Erythroblast (primary cell): ENCODE measurements at places on chromosomes 13 and 19.

DNA sequence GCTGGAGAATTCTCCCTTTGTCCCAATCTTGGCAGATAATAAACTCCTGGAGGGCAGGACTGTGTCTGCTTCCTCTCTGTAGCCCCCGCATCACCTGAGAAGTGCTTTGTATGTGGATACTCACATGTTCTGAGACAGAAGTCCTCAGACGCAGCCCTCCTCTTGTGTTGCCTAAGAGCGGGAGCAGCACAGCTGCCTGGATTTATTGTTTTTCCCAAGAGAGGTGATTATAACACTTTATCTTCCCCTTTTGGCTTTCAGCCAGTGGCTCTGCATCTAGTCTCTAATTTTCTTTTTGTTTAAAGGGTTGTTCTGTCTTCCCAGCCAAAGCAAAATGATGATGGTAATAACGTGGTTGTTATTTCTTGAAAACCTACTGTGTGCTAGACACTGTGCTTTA is 36.1 kb downstream of the OLFM4 start:
- no peak for DNase-seq

GRCh38 chr19:7681340-7682174 is 924 bp downstream of the TRAPPC5 start:
- peak; percentile 84 for DNase-seq

DNA sequence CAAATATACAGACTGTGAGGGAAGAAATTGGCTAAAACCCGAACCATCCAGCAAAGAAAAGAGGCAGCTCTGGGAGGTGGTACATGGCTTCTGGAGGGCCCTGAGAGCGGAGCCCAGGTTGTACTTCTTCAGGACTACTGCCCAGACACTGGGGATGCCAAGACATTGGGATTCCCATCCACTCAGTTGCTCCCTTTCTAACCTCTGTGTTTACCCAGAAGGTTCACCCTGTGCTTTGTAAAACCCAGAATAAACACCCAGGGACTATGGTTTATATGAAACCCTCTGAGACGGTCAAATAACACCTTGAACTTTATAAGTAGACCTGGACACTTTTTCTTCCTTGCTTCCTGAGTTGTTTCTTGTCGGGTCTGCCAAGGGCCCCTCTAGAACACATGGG is 9.7 kb downstream of the MEIOSIN start:
- DNase-seq, result no peak

- DNase-seq, result no peak
Measured at GRCh38 chr19:13040948-13041292, 45.6 kb downstream of the NFIX start.

- no peak for DNase-seq
Measured at GRCh38 chr19:13133241-13133870, 15.3 kb downstream of the NACC1 start.

DNA sequence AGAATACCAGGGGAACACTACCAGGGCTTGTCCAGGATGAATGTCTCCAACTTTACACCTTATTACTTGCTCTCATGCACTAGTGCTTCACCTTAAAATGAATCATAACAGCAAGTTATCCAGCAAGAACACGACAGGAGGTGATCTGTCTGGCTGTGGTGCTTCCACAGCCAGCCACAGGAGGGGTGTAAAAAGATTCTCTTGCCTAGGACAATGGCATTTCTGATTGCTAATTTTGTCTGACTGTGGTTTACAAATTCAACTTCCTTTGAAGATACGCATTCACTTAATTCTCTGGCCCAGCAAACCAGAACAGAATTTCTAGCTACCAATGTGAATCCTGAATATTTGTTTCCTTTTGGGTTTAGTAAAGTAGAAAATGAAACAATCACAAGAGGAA is 23.1 kb upstream of the COG3 start:
- DNase-seq, result no peak

- DNase-seq, result peak; percentile 4
Measured at GRCh38 chr13:50208826-50209335, 193.6 kb downstream of the KCNRG start.

- peak; percentile 44 for DNase-seq
Measured at GRCh38 chr19:12156223-12157058, at the start of gene ZNF625. TSS of gene ZNF625 (minus strand) at chr19:12156734. CDS start at chr19:12156558, 176 bp downstream.

- DNase-seq, result no peak
Measured at GRCh38 chr19:19458110-19458816, 52.8 kb downstream of the GATAD2A start.

- DNase-seq, result no peak
Measured at GRCh38 chr13:77239312-77239711, 87.6 kb downstream of the MYCBP2 start.

DNA sequence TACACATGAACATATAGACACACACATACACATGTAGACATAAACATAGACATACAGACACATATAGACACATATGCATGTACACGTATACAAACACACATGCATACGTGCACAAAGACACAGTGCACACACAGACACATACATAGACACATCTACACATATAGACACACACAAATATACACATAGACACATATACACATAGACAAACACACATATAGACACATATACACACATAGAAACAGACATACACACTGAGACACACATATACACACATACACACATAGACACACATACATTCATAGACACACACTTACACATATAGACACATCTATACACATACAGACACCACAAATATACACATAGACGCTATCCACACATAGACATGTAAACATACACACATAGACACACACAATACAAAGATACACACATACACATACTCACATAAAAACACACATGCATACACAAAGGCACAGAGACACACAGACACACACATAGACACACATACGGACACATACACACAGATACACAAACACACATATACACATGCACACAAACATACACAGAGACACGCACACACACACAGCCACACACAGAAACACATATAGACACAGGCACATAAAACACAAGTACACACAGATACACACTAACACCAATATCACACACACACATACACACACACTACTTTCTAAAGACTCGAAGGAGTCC is 254.0 kb downstream of the TSHZ3 start:
- DNase-seq, result no peak

- DNase-seq, result no peak
Measured at GRCh38 chr13:53197424-53197823, 168.8 kb downstream of the OLFM4 start.

GRCh38 chr19:50399368-50399745 is 15.2 kb downstream of the POLD1 start:
- DNase-seq, result no peak

DNA sequence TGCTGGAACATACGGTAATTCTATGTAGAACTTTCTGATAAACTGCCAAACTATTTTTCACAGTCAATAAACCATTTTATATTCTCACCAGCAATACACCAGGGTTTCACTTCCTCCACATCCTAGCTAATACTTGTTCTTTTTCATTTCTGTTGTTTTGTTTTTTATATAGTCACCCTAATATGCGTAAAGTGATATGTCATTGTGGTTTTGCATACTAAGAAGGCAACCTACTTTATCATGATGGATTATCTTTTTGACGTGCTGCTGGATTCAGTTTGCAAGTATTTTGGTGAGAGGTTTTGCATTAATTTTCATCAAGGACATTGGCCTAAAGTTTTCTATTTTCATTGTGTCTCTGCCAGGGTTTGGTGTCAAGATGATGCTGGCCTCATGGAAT is 1384.1 kb downstream of the UQCRFS1 start:
- DNase-seq, result no peak

DNA sequence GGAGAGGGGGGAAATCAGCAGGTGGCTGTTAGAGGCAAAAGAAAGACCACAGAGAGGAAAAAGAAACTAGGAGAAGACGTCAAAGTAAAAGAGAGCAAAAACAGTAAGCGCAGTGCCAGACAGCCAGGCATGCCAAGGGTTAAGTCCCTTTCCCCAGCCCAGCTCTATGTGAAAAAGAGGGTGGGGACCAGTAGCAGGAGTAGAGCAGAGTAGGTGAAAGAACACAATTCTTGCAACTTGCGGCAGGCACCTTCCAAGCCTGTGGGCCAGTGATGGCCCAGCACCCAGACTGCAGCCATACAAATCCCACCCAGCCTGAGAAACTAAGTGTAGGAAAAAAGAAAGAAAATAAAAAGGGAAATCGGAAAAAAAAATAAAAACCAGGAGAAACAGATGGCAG is 64.2 kb upstream of the ZNF85 start:
- DNase-seq, result no peak

DNA sequence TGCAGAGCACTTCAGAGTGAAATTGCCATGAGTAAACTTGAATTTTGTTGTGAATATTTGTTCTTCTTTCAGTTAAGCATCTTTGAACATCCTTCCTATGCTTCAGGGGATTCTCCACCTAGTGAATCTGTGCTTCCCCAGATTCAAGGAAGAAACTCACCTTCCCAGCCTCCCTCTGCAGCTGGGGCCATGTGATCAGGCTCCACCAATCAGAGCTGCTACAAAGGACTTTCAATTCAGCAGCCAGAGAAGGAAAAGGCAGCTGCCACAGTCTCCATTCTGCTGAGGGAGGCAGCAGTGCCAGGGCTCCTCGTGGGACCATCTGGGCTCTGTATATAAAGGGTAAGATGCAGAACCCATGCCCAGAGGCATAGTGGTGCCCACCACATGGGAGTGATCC is 89.7 kb upstream of the SIAH3 start:
- DNase-seq, result no peak

DNA sequence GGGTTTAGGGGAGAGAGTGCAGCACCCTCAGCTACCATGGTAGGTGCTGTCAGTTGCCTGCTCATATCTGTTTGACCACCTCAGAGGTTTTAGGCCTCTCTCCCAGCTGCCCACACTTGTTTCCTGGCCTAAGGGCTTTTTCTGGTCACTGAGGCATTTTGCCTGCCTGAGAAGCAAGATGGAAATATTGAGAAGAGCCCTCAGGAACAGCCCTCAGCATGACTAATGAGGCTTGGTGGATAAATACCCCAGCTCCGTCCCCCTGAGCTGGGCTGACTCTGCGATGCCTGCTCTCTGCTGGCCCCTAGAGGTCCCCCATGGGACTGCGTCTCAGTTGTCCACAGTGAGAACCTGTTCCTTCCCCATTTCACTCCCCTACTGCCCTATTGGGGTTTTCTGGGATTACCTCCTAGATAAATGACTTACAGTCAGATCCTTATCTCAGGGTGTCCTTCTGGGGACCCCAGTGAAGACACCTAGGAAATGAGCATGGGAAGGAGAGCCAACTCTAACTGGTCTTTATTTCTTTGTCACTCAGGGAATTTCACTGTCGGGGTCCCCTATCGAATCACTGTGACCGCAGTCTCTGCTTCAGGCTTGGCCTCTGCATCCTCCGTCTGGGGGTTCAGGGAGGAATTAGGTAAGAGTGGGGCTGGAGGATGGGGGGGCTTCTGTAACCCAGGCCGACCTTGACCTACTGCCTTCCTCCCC is 13.3 kb downstream of the PALM3 start:
- DNase-seq, result peak; percentile 69

DNA sequence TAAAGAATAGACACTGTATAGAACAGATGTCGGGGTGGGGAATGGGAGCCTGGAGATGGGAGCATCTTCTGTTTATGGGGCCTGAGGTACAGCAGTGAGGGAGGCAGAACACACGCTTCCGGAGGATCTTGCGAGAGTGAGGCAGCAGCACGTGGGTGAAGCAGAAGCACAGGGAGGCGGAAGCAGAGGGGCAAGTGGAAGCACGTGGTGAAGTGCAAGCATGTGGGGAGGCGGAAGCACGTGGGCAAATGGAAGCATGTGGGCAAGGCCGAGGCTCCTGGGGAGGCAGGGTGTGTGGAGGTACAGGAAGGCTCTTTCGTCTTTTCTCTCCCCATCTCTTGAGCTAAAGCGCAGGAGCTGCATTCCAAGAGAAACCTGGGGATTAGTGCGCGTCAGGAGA is 198.4 kb downstream of the ATP8A2 start:
- DNase-seq, result no peak

GRCh38 chr13:45851171-45851921 is at the start of gene SIAH3:
TSS of gene SIAH3 (minus strand) at chr13:45851753. CDS start at chr13:45851629, 124 bp downstream.
- peak; percentile 4 for DNase-seq

DNA sequence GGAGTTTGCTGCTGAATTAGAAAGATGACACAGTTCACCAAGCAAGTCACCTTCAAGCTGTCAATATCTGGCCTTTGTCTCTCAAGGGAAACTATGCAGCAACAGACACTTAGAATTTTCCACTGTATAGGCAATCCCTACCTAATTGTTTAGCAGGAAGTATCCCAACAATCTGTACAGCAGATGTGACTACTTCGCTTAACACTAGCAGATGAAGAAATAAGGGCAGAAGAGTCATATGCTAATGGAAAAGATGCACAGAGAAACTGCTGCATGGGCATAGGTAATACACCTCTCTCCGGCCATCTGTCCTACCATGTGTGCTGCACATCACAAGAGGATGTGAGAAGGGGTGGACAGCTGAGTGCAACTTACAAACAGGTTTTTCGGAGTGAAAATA is 851.2 kb downstream of the PCDH9 start:
- DNase-seq, result no peak

- no peak for DNase-seq
Measured at GRCh38 chr13:109336730-109337129, 449.7 kb downstream of the IRS2 start.

- no peak for DNase-seq
Measured at GRCh38 chr19:38145623-38146022, 78.4 kb downstream of the DPF1 start.

- DNase-seq, result no peak
Measured at GRCh38 chr13:108785844-108786243, 156.4 kb downstream of the MYO16 start.

GRCh38 chr19:4094761-4095487 is 28.2 kb upstream of the ZBTB7A start:
- no peak for DNase-seq

GRCh38 chr19:33435706-33436359 is 62.3 kb downstream of the CEBPG start:
- DNase-seq, result no peak

DNA sequence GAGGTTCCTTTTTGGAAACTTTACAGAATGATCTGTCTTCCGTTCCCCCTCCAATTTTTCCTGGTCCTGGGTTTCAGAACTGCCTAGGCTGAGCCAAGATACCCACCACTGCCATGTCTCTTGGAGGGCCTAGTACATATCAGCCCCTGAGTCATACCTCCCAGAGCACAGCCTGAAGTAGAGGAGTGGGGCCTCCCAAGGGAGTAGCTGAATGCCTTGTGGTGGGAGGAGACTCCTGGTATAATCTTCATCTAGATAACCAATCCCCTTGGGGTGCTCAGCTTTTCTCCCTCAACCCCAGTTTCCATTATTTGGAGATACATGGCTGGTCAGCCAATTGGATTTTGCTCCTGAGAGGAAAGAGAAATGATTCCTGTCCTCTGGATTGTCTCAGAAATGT is 30.3 kb downstream of the ZNF763 start:
- DNase-seq, result peak; percentile 33

GRCh38 chr13:76803831-76804230 is 82.4 kb downstream of the KCTD12 start:
- no peak for DNase-seq

GRCh38 chr19:927351-927779 is 1.5 kb downstream of the ARID3A start:
- DNase-seq, result no peak

DNA sequence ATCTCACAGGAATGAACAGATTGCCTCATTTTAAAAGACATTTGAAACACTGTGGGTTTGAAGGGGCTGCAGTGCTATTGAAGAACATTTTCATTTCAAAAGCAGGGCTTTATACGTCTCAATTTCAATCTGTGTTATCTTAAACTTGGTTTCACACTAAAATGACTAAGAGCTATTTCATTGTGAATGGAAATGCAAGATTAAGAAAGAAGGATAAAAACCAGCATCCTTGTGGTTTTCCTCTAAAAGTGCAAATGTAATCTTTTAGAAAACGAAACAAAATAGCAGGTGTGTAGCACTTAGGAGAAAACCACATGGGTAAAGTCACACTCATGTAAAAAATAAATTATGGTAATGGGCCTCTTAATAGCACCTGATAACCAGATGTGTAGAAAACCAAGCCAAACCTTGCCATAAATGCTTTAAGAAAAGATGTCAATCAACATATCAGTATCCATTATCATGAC is 397.7 kb downstream of the GPC6 start:
- DNase-seq, result no peak
